ENCODE measurements at places on chromosomes 4 and X.

DNA sequence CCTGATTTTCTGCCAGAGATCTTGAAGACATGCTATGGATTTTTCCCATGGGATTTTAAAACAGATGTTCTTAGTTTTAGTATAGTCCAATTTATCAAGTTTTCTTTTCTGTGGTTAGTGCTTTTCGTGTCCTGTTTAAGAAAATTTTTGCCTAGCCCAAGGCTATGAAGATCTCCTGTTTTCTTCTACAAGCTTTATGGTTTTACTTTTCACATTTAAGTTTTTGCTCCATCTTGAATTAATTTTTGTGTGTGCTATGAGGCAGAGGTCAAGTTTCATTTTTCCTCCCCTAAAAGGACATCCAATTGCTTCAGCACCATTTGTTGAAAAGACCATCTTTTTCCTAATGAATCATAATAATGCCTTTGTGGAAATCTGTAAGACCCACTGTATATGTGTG lies 65.6 kb downstream of the POLR2B start:
- no peak for DNase-seq

DNA sequence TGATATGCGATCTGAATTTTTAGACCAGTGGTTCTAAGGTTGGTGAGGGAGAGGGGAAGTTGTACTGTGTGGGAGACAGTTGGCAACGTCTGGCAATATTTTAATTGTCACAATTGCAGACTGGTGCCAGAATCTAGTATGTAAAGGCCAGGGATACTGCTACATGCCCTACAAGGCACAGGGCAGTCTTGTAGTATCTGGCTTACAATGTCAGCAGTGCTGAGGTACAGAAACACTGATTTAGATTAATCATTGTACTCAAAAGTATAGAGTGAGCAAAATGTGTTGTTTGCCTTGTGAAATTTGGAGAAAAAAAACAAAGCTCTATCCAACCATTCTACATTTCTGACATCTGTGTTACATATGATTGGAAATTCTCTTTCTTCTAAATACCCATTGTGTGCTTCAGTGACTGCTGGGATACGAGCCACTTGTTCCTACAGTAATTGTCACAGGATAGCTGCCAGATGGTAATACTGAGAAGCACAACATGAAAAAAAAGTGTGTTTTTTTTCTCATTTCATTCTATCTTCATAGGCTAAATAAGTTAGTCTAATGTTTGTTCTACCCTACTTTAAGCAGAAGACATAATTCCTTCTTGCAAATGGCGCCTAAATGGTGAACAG lies 526.7 kb upstream of the AGA start:
- no peak for DNase-seq

GRCh38 chrX:121032531-121032930 lies 14.9 kb upstream of the GLUD2 start:
- no peak for DNase-seq

- no peak for DNase-seq
These were observed 61.3 kb upstream of the CASK start for GRCh38 chrX:41984628-41985027.

- DNase-seq: no peak
These were observed 4.7 kb upstream of the GPR143 start for GRCh38 chrX:9770319-9770718.

GRCh38 chrX:106007815-106008214 lies 30.7 kb downstream of the SERPINA7 start:
- no peak for DNase-seq

DNA sequence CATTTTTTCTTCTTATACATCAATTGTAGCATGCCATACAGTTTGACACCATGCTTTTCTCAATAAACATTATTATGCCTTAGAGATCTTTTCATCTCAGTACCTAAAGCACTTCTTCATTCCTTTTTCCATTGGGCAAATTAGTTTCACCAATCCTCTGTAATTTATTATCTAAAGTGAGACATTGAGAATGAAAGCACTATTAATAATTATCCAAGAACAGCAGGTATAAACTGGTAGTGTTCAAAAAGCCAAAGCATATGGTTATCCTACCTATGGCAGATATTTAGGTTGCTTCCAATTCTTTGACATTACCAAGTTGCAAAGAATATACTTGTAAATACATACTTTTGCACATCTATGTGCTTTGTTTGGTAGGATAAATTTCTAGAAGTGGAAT lies 15.6 kb downstream of the LAMTOR3 start:
- no peak for DNase-seq
